Skeletal muscle cell (primary cell): ENCODE measurements at places on chromosomes 3 and 15.

GRCh38 chr3:105837143-105837740 is 31.6 kb downstream of the CBLB start:
- DNase-seq = no peak

GRCh38 chr3:119380697-119381096 is 82.7 kb downstream of the TMEM39A start:
- DNase-seq = no peak

GRCh38 chr15:65305776-65306175 is 1.3 kb downstream of the RNU5B-1 start:
- no peak for DNase-seq

- no peak for DNase-seq
Observed at GRCh38 chr3:197926418-197926817, 23.6 kb upstream of the RPL35A start.

DNA sequence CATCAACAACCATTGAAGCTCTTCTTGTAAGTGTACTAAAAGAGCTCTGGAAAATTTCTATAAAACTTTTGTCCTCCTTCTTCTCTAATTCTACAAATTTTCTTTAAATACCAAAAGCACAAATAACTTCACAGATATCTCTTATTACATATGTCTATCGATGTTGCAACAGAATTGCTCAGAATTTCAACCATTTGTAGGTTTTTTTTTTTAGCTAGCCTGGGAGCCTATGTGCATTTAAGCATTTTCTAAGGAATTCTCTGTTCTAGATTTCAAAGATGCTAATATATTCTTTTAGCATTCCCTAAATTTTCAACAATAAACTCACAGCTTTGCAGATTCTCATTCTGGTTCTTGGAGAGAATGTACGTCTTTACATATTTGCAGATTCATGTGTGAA is 774.3 kb upstream of the NR2F2 start:
- no peak for DNase-seq

GRCh38 chr15:22855791-22856190 is 17.3 kb downstream of the NIPA2 start:
- DNase-seq = no peak

DNA sequence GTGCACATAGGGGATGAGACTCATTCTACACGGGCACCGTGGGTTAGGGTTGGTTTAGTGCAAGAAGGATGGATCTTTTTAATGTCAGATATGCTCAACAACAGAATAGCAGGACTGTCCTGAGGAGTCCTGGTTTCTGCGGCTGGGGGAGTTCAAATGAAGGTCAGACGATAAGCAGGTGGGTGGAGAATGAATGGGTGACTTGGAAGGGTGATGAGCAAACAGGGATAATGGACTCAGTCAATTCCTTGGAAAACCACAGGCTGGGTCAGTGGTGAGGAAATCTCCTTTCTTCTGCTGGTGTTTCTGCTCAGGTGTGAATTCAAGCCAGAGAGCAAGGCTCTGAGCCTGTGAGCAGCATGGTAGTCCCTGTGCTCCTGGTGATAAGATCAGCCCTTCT is 59.9 kb downstream of the MESD start:
- no peak for DNase-seq

- no peak for DNase-seq
Observed at GRCh38 chr15:51783967-51784366, 32.6 kb downstream of the TMOD2 start.

GRCh38 chr15:96565266-96565665 is 234.8 kb downstream of the NR2F2 start:
- DNase-seq = no peak
